ENCODE measurements at places on chromosomes 3 and 15.
A peak's percentile ranks its signal among the peaks of the same experiment; 100 is the strongest.

GRCh38 chr3:122564155-122564912 lies at the start of the genes DTX3L and PARP9:
TSS of gene DTX3L (plus strand) at chr3:122564338. CDS start at chr3:122564427, 89 bp downstream.
TSS of gene PARP9 (minus strand) at chr3:122564300. CDS start at chr3:122559620, 4,680 bp downstream.
- peak; percentile 96 for DNase-seq

- DNase-seq = peak; percentile 58
These were observed 103.7 kb downstream of the MYH15 start for GRCh38 chr3:108406661-108407206.

DNA sequence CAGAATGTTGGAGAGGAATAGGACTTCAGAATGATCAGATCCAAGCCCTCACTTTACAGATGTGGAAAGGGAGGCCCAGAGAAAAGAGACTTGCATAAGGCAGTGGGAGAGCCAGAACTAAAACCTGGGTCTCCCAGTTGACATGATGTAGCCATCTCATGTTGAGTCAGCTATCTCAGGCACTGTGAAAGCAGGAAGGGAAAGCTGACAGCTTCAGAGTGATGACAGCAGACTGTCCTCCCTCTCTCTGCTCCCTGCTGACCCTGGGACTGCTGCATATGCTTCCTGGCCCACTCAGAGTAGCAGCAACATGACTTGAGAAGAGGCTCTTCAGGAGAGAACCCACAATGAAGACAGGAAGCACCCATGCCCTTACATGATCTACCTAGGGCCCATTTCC lies 14.7 kb downstream of the FHIT start:
- no peak for DNase-seq

DNA sequence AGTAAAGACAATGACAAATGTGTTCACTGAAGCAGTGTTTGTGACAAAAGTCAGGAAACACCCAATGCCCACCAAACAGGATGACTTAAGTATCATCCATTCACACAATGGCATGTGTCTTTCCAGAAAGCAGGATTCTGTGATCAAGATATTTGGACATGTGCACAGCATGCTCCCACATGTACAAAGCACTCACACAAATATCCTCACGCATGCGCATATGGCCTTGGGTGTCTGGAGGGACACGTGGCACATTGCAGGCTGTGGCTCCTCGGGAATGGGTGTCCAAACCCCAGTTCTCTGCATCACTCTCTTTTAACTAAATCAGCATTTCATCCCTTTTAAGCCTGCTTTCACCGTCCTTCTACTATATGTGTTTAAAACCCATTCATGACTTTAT lies 130.5 kb downstream of the KLF13 start:
- peak; percentile 88 for DNase-seq

All from AG20443 (cell line).